Right lobe of liver (tissue), 6 donors: ENCODE measurements at places on chromosomes 5 and 9. TPM values are rescaled to one million over a fixed set of nuclear protein-coding genes. Genes with fewer than 3 reads are reported as not detected.

GRCh38 chr9:94916956-94917355 is 190.5 kb downstream of the AOPEP start:
- no peak overlapping the region for H3K27ac ChIP-seq
- H3K4me3 ChIP-seq: no peak overlapping the region
- H3K4me1 ChIP-seq: peaks cover 14% of the 10 kb centered on the region
- no peak for DNase-seq
- H3K27me3 ChIP-seq: no peaks in the 10 kb centered on the region

DNA sequence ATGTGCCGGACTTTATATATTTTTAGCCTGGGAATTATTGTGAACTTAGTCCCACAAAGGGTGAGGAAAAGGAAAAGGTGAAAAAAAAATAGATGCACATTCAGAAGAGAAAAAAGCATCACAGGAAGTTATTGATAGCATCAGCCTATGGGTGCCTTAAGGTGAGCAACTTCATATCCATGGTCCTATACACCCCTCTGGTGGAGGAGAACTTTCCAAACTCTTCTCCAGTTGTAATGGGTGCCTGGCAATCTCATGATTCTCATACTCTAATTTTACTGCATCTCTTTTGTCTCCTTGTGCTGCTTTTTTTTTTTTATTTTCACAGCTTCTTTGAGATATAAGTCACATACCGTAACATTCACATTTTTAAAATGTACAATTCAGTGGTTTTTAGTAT is 107.4 kb downstream of the JAKMIP2 start:
- DNase-seq: no peak
- H3K4me3 ChIP-seq: no peak overlapping the region
- no peaks in the 10 kb centered on the region for H3K27me3 ChIP-seq

GRCh38 chr5:153067869-153068268 is 422.6 kb upstream of the GRIA1 start:
- no peaks in the 10 kb centered on the region for H3K27me3 ChIP-seq
- no peak overlapping the region for H3K27ac ChIP-seq
- DNase-seq: no peak
- no peaks in the 10 kb centered on the region for H3K36me3 ChIP-seq
- H3K4me3 ChIP-seq: no peak overlapping the region

DNA sequence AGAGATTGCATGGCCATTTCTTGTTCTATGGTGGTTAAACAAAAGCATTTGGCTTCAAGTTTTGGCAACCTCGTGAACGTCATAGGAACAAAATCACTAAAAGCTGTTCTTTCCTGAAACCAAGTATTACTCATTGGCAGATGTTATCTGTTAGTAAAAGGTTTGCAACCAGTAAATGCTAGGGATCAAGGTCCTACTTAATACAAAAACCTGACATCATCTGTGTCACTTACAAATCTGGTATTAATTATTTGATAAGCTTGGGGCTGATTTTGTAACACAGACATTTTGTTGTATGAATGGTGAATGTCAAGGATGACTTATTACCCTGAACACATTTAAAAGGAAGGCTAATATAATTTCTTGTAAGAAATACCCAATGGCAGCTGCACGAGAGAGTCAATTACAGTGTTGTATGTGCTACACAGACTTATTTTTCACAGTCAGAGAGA is 486.4 kb upstream of the ZNF608 start:
- no peak for DNase-seq
- no peaks in the 10 kb centered on the region for H3K36me3 ChIP-seq
- H3K4me3 ChIP-seq: no peak overlapping the region
- no peaks in the 10 kb centered on the region for H3K27me3 ChIP-seq

Gene ARSI
- 0.12 TPM for total RNA-seq

Gene NPR3
- total RNA-seq: 3.2 TPM

DNA sequence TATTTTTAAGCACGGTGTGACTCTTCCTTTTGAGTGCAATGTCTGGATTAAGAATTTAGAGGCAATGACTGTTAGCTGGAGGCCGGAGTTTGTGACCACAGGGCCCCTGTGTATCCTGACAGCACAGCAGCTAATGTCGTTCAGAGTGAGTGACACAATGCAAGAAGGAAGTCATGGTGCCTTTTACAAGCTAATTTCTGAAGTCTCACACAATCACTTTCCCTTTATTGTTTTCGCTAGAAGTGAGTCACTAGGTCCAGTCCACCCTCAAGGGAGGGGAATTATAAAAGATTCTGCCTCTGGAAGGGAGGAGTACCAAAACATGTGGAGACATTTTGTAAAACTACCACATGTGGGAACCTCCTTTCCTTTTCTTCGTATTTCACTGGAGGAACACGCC is 185.5 kb upstream of the FGF10 start:
- no peak overlapping the region for H3K4me3 ChIP-seq
- H3K4me1 ChIP-seq: no peaks in the 10 kb centered on the region
- no peak for DNase-seq
- no peak overlapping the region for H3K27ac ChIP-seq
- no peaks in the 10 kb centered on the region for H3K36me3 ChIP-seq
- H3K27me3 ChIP-seq: no peaks in the 10 kb centered on the region

Gene GLIPR2
- 3.3 TPM for total RNA-seq

Gene LCNL1
- total RNA-seq: not detected

Gene SLC44A1
- 47.9 TPM for total RNA-seq

Gene PCDHGA12
- total RNA-seq: 0.99 TPM

DNA sequence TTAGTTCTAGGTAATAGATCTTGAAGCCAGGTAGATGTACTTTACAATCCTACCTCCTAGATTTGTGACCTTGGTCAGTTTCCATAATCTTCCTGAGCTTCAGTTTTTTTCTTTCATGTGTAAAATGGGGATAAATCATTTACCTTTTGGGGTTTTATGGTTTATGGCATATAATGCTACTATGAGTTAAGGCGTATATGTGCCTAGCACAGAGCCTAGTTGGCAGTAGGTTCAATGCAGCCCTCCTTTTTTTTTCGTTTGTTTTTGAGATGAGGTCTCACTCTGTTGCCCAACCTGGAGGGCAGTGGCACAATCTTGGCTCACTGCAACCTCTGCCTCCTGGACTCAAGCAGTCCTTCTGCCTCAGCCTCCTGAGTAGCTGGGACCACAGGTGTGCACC is 28.8 kb downstream of the EGFLAM start:
- no peak for DNase-seq
- no peak overlapping the region for H3K4me3 ChIP-seq
- no peaks in the 10 kb centered on the region for H3K27me3 ChIP-seq

GRCh38 chr9:100285080-100285479 is 67.7 kb downstream of the TEX10 start:
- H3K4me1 ChIP-seq: no peaks in the 10 kb centered on the region
- peaks cover 12% of the 10 kb centered on the region for H3K36me3 ChIP-seq
- DNase-seq: no peak
- no peaks in the 10 kb centered on the region for H3K27me3 ChIP-seq
- no peak overlapping the region for H3K27ac ChIP-seq

GRCh38 chr5:1647580-1647979 is 123.8 kb upstream of the LPCAT1 start:
- DNase-seq: no peak
- H3K27me3 ChIP-seq: peaks cover 6% of the 10 kb centered on the region
- H3K4me3 ChIP-seq: no peak overlapping the region
- H3K4me1 ChIP-seq: no peaks in the 10 kb centered on the region

DNA sequence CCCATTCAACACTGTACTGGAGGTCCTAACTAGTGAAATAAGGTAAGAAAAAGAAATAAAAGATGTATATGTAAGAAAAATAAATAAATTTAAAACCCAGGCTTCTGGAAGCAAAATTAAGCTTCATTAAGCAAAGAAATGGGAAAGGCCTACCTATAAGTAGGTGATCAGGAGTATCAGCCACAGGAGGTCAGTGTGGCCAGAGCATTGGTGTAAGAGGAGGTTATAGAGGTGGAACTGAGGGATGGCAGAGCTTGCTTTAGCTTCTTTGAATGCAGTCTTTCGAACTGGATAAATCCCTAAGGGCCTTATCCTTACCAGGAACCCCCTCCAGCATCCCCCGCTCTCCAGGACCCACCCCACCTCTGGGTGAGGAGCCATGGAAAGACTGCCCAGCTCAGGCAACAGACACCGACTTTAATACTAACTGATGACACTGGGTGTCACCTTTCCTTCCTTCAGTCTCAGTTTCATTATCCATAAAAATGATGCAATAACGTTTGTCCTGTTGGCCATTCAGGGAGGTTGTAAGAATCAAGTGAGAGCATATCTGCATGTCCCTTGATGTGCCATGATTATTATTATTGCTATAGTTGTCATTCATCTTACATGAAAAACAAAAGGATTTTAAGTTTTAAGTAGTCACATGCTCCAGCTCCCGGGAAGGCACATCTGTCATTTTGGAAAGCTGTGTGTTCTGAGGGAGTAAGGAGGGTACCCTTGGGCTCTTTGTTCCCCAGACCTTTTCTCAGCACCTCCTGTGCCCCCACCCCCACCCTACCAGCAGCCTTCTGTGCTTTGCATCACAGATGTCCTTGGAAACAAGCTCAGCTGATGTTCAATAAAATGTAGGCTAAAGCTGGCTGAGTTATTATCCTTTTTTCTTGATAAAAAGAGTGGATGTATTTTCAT is 50.8 kb upstream of the CTNNA1 start:
- no peak overlapping the region for H3K4me3 ChIP-seq
- no peaks in the 10 kb centered on the region for H3K27me3 ChIP-seq
- H3K27ac ChIP-seq: no peak overlapping the region
- DNase-seq: no peak

DNA sequence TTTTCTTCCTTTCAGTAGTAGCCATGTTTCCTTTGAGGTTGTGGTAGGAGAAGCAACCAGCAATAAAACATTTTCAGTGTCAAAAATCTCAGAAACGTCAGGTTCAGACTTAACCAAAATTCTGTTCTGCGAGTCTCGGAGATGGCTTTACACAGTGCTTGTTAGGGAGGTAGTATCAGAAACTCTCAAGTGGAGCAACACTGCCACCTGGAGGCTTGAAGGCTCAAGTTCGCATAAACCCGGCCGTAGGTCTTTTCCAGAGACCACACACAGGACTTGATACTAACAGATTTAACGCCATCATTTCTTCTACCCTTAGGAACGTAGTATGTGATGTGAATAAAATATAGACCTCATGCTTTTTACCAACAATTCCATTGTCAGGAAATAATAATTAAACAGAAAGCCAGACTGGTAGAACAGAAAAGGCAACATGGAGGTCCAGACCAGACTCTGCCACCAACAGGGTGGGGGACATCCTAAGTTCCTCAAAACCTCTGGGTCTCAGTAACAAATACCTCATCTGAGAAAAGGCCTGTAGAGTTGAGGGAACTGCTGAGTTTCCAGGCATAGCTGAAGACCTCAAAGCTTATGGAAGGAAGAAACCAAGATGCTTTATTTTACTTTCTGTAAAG is 8.5 kb downstream of the PTGER4 start:
- peak; percentile 69 for DNase-seq
- H3K4me3 ChIP-seq: no peak overlapping the region
- no peaks in the 10 kb centered on the region for H3K27me3 ChIP-seq
- H3K36me3 ChIP-seq: no peaks in the 10 kb centered on the region
- no peak overlapping the region for H3K27ac ChIP-seq
- H3K4me1 ChIP-seq: no peaks in the 10 kb centered on the region

Gene NAIF1
- total RNA-seq: 5.5 TPM
